Glutamatergic neuron (in vitro differentiated cells): ENCODE measurements at places on chromosomes 5 and 9. TPM values are rescaled to one million over a fixed set of nuclear protein-coding genes. Genes with fewer than 3 reads are reported as not detected.

DNA sequence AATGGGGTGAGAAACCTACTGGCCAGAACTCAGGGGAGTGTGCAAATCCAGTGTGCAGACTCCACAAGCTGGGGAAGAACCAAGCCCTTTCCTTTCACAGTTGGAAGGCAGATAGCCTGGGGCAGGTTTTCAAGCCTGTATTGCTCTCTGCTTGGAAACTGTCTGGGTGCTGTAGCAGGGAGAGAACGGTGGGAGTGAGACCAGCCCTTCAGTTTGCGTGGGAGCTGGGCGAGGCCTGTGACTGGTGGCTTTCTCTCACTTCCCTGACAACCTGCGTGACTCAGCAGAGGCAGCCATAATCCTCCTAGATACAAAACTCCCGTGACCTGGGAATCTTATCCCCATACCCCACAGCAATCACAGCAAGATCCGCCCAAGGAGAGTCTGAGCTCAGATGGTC lies 44.9 kb upstream of the SNCAIP start:
- no peak overlapping the region for H3K27ac ChIP-seq
- no peaks in the 10 kb centered on the region for H3K27me3 ChIP-seq
- DNase-seq = no peak
- no peak overlapping the region for H3K4me3 ChIP-seq

The SPATA9 gene
- total RNA-seq = not detected

- no peak overlapping the region for H3K27ac ChIP-seq
- H3K27me3 ChIP-seq = no peaks in the 10 kb centered on the region
- no peak overlapping the region for H3K4me3 ChIP-seq
- H3K4me1 ChIP-seq = peaks cover 1% of the 10 kb centered on the region
These were observed 10.5 kb downstream of the IL12B start for GRCh38 chr5:159319832-159320231.

The ARSI gene
- total RNA-seq = not detected

The TEX48 gene
- not detected for total RNA-seq

- H3K27me3 ChIP-seq = peaks cover 15% of the 10 kb centered on the region
- H3K4me3 ChIP-seq = no peak overlapping the region
- no peak overlapping the region for H3K27ac ChIP-seq
- H3K36me3 ChIP-seq = no peaks in the 10 kb centered on the region
- no peak for DNase-seq
- H3K4me1 ChIP-seq = no peaks in the 10 kb centered on the region
These were observed 47.5 kb downstream of the NEURL1B start for GRCh38 chr5:172688349-172689217.

DNA sequence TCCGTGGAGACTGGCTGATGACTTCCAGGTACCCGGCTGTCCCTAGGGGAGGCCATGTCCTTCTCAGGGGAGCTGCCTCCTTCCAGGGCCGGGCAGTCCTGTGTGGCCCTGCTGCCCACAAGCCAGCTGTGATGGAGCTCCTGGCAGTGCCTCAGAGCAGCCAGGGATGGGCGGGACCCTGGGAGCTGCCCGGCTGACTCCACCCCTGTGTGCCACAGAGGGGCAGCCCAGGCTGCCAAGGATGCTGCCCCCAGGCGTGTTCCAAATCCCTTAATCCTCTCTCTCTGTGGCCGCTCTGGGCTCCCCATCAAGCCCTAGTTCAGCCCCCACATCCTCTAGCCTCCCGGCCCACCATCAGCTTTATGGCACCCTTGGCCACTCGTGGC lies 7.0 kb upstream of the SCGB3A1 start:
- no peak for DNase-seq
- no peak overlapping the region for H3K4me3 ChIP-seq
- H3K27ac ChIP-seq = no peak overlapping the region
- peaks cover 9% of the 10 kb centered on the region for H3K27me3 ChIP-seq
- no peaks in the 10 kb centered on the region for H3K4me1 ChIP-seq

DNA sequence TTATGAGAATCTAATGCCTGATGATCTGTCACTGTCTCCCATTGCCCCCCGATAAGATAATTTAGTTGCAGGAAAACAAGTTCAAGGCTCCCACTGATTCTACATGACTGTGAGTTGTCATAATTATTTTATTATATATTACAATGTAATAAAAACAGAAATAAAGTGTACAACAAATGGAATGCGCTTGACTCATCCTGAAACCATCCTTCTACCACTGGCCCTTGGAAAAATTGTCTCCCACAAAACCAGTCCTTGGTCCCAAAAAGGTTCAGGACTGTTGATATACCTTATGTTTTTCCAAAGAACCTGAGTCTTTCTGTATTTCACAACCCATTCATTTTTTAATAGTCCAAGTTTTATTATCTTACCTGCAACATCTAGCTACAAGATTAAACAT lies 403.5 kb downstream of the TAF11L14 start:
- H3K4me3 ChIP-seq = no peak overlapping the region
- no peaks in the 10 kb centered on the region for H3K4me1 ChIP-seq
- no peak for DNase-seq
- no peak overlapping the region for H3K27ac ChIP-seq

The PCDHA3 gene
- 17.9 TPM for total RNA-seq

- DNase-seq = peak; percentile 84
- peak overlapping the region; percentile 99 for H3K4me3 ChIP-seq
These were observed 931 bp downstream of the FAM219A start for GRCh38 chr9:34457266-34458012.

DNA sequence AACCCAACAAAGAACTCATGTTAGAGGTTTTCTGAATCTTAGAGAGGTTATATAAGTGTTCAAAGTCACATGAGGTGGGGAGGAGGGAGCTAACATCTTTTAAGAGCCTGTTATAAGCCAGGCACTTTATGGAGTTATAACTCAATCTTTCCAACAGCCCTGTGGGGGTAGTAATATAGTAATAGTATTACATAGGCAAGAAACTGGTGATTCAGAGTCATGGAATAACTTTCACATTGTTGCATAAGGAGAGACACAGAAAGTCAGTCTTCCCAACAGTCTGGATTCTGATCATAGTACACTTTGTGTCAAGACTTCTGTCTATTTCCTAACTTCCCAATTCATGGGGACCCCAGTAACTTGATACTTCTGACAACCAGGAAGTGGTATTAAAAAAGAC lies 89.2 kb downstream of the ACER2 start:
- no peaks in the 10 kb centered on the region for H3K27me3 ChIP-seq
- H3K4me1 ChIP-seq = peaks cover 11% of the 10 kb centered on the region
- no peak overlapping the region for H3K27ac ChIP-seq
- no peak overlapping the region for H3K4me3 ChIP-seq

The GRM6 gene
- not detected for total RNA-seq

The PCDHB14 gene
- 16.5 TPM for total RNA-seq

The GABRB2 gene
- total RNA-seq = not detected

DNA sequence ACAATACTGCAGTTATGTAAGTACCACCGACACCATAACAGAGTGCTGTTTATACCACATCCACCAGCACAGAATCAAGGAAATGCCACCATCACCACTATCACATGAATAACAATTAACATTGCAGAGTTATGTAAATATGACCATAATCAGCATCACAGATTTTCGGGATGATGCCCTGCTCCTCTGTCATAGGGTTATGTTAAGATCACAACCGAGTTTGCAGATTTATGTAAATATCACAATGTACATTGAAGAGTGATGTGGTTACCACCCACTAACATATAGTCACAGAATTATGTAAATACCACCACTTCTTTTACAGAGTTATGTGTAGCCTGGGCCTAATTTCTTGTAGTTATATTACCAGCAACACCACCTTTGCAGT lies 61.8 kb downstream of the SHC3 start:
- no peak overlapping the region for H3K27ac ChIP-seq
- H3K4me1 ChIP-seq = no peaks in the 10 kb centered on the region
- H3K27me3 ChIP-seq = no peaks in the 10 kb centered on the region

DNA sequence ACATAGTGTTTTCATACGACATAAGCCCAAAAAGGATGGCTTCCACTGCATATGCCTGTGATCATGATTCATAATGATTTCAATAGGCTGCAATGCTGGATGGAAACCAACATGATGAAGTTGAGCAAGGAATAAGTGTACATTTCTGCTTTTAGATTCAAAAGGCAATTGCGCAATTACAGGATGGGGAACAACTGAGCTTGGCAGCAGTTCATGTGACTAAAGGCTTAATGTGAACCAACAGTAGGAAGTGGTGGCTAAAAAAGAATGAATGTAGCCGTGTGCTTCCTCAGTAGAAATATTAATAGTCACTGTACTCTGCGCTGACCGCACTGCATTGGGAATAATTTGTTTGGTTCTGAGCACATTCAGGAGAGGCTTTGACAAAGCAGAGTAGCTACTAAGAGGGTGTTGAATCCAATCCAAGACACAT lies 51.2 kb downstream of the SLC1A3 start:
- H3K36me3 ChIP-seq = no peaks in the 10 kb centered on the region
- no peak overlapping the region for H3K4me3 ChIP-seq
- no peak overlapping the region for H3K27ac ChIP-seq
- H3K27me3 ChIP-seq = no peaks in the 10 kb centered on the region
- DNase-seq = no peak

The TRPM6 gene
- 1.7 TPM for total RNA-seq

GRCh38 chr5:100861148-100861547 lies 41.9 kb downstream of the ST8SIA4 start:
- peaks cover 8% of the 10 kb centered on the region for H3K4me1 ChIP-seq
- no peaks in the 10 kb centered on the region for H3K36me3 ChIP-seq
- H3K27me3 ChIP-seq = no peaks in the 10 kb centered on the region
- no peak for DNase-seq
- no peak overlapping the region for H3K4me3 ChIP-seq
- H3K27ac ChIP-seq = no peak overlapping the region

The RBM22 gene
- 39.3 TPM for total RNA-seq

The MTREX gene
- total RNA-seq = 81.9 TPM

The ADAMTS13 gene
- total RNA-seq = 27.9 TPM

DNA sequence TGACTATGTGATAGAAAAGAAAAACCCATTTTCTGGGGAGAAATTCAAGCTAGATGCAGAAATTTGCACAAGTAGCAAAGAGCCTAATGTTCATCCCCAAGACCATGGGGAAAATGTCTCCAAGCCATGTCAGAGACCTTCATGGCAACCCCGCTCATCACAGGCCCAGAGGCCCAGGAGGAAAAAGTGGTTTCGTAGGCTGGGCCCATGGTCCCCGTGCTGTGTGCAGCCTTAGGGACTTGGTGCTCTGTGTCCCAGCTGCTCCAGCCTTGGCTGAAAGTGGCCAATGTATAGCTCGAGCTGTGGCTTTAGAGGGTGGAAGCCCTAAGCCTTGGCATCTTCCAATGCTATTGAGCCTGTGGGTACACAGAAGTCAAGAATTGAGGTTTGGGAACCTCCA lies 711.2 kb upstream of the ZNF608 start:
- no peak overlapping the region for H3K27ac ChIP-seq
- peaks cover 18% of the 10 kb centered on the region for H3K4me1 ChIP-seq
- peaks cover 2% of the 10 kb centered on the region for H3K27me3 ChIP-seq
- peaks cover 21% of the 10 kb centered on the region for H3K36me3 ChIP-seq
- H3K4me3 ChIP-seq = no peak overlapping the region
- no peak for DNase-seq

- no peaks in the 10 kb centered on the region for H3K36me3 ChIP-seq
- no peak overlapping the region for H3K4me3 ChIP-seq
- no peak overlapping the region for H3K27ac ChIP-seq
- no peaks in the 10 kb centered on the region for H3K27me3 ChIP-seq
These were observed 1.6 kb upstream of the OXCT1 start for GRCh38 chr5:41871852-41872251.

DNA sequence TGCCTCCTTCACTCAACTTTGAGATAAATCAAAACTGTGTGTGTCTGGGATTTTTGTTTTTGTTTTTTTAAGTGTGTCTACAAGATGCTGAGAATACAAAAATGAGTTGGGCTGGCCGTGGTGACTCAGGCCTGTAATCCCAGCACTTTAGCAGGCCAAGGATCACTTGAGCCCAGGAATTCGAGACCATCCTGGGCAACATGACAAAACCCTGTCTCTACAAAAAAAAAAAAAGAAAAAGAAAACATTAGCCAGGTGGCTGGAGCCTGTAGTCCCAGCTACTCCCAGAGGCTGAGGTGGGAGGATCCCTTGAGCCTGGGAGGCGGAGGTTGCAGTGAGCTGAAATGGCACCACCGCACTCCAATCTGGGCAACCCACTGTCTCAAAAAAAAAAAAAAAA lies 21.0 kb downstream of the HNRNPK start:
- no peak overlapping the region for H3K27ac ChIP-seq
- DNase-seq = no peak
- peaks cover 4% of the 10 kb centered on the region for H3K4me1 ChIP-seq
- H3K36me3 ChIP-seq = no peaks in the 10 kb centered on the region
- H3K4me3 ChIP-seq = no peak overlapping the region
- H3K27me3 ChIP-seq = no peaks in the 10 kb centered on the region

The BARHL1 gene
- not detected for total RNA-seq

- peaks cover 52% of the 10 kb centered on the region for H3K4me1 ChIP-seq
- peak overlapping the region; percentile 99 for H3K4me3 ChIP-seq
- H3K36me3 ChIP-seq = no peaks in the 10 kb centered on the region
- peak overlapping the region; percentile 98 for H3K27ac ChIP-seq
- DNase-seq = no peak
These were observed 2.0 kb downstream of the ABL1 start for GRCh38 chr9:130837002-130837511.

The TLX3 gene
- 161 TPM for total RNA-seq

DNA sequence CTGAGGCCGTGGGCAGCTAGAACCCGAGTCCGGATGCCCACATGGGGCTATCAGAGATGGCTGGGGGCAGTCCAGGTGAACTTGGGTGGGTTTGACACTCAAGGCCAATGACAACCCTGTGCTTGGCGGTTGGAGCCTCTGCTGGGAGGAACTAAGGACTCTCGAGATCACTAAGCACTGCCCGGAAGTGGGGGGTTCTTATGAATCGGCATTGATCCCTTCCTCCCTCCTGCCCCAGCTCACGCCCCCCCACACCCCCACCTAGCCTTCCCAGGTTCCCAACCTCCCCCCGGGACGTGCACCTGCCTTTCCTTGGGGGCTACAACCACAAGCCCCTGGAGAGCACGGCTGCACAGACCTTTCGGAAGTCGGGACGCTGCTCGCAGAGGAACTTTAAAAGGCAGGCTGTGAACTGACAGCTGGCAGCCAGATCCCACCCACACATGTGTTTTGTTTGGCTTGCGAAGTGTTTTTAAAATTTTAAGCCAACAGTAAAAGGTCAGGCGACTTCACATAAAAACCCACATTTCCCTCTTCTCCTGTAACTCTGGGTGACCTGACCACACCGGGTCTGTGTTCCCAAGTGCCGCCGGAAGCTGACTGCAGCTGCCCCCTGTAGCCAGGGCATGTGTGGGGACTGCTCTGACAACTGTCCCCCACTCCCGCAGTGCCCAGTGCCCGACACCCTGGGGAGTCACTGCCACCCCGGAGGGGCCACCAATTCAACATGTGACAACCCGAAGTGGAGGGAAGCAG lies 5.1 kb upstream of the RALGDS start:
- H3K27ac ChIP-seq = peak overlapping the region; percentile 52
- no peaks in the 10 kb centered on the region for H3K36me3 ChIP-seq
- DNase-seq = no peak
- H3K4me1 ChIP-seq = peaks cover 49% of the 10 kb centered on the region
- H3K4me3 ChIP-seq = peak overlapping the region; percentile 27
- peaks cover 26% of the 10 kb centered on the region for H3K27me3 ChIP-seq

- no peak overlapping the region for H3K4me3 ChIP-seq
- H3K27ac ChIP-seq = peak overlapping the region; percentile 12
- peaks cover 30% of the 10 kb centered on the region for H3K4me1 ChIP-seq
- peaks cover 21% of the 10 kb centered on the region for H3K27me3 ChIP-seq
- peaks cover 9% of the 10 kb centered on the region for H3K36me3 ChIP-seq
- no peak for DNase-seq
These were observed 85.8 kb downstream of the SECISBP2 start for GRCh38 chr9:89404074-89404473.

- peak overlapping the region; percentile 86 for H3K27ac ChIP-seq
- H3K27me3 ChIP-seq = no peaks in the 10 kb centered on the region
- no peak overlapping the region for H3K4me3 ChIP-seq
- H3K36me3 ChIP-seq = no peaks in the 10 kb centered on the region
- peak; percentile 24 for DNase-seq
These were observed 131.7 kb upstream of the GPR151 start for GRCh38 chr5:146647656-146648199.
